ENCODE measurements at places on chromosomes 4 and X.

GRCh38 chr4:19807505-19807904, 444.2 kb upstream of the SLIT2 start:
- no peak for DNase-seq

DNA sequence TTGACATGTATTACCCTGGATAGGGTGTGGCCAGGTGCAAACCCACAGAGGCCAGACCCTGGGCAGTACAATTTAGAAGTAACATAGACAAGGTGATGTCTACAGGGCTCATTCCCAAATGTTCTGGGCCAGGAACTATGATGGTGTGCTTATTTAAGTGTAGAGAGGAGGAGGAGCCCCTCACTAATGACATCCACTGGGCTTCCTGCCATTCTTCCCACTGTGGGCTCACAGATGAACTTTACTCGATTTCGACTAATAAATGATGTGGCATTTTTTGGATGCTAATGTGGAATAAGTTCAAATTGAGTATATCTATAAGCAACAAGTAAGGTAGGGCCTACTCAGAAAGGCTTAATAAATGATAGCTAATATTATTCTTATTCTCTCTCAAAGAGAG, 280.9 kb upstream of the BOD1L1 start:
- no peak for DNase-seq

DNA sequence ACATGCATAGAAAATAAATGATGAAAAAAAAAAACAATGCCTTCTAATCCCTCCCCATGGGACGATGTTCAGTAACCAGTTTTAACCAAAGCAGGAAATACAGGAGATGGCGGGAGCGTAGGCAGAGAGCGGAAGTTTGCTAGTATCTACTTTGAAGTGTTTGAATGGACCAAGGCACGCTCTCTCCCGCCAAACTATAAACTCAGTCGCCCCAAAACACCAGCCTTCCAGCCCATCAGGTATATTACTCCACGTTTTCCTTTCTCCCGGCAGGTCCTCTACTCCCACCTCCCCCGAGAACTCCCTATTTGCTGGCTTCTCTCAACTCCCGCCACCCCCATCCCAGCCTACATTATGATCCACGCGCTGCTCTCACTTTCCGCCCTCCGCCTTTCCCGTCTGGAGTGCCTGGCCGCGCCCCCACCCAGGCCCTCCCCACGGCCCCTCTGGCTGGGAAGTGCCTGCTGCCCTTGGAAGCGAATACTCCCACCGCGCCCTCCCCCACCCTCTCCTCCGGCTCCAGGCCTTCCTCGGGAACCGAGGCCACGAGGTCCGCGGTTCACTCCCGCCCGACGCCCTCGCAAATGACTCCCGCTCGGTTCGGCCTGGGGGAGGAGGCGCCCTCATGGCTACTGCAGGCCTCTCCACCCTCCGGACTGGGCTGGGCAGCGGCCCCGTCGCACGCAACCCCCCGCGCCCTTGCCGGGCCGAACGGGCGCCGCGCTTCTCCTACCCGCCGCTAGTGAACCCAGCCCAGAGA, 723 bp downstream of the DHX15 start:
- peak; percentile 15 for DNase-seq

DNA sequence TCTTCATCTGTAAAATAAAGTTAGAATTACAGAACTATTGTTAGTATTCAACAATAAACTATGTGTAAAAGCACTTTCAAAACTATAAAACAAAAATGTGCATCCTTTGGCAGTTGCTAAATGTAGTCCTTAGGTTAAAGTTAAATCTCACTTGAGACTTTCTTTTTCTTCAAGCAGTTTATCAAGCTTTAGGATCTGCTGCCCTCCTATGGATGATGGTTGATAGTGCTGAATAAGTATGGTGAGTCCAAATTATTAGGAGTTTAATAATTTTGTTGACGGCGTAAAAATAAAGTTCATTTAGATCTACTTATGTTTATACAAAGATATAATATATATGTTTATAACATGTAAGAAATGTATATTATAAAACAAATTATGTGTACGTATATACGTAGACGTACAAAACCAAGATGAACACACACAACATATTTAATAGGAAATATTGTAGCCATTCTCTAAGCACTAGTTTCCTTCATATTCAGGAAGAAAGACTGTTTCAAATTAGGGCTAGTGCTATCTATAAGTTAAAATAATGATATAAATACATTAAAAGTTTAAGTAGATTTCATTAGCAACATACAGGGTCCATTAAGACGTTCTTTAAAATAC, 22.3 kb downstream of the UGT2A2 start:
- DNase-seq, result no peak

- DNase-seq, result no peak
Measured at GRCh38 chrX:52280812-52281211, 88.0 kb upstream of the XAGE2 start.

DNA sequence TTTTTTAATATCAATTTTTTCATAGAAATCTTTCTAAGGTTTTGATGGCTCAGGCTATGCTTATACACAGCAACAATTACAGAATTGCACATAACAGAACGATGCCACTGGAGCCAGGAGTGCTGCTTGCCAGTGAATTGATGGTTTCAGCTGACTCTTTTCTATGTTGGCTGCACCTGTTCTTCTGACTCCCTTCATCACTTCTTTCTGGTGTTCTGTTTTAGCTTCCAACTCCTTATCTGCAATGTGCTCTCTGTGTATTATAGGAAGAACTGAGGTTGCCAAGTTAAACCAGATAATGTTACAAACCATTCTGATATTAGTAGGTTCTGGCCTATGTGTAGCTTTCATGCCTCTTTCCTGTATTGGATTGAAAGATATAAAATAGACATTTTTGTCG, 11.6 kb upstream of the VEGFD start:
- no peak for DNase-seq

DNA sequence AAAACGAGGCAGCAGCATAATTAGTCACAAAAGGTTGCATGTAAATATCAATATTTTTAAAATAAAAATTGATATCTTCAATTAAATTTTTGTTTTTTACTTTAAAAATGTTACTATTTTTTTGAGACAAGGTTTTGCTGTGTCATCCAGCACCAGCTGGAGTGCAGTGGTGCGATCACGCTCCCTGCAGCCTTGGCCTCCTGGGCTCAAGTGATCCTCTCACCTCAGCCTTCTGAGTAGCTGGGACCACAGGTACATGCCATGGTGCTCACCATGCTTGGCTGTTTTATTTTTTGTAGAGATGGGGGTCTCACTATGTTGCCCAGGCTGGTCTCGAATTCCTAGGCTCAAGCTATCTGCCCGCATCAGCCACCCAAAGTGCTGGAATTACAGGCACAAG, 96.8 kb upstream of the FRAS1 start:
- DNase-seq, result no peak

GRCh38 chr4:135382280-135382959, 1180.8 kb upstream of the PABPC4L start:
- no peak for DNase-seq

- no peak for DNase-seq
Measured at GRCh38 chr4:17328141-17328815, 183.6 kb downstream of the QDPR start.

GRCh38 chr4:38366456-38366855, 297.5 kb upstream of the KLF3 start:
- no peak for DNase-seq

DNA sequence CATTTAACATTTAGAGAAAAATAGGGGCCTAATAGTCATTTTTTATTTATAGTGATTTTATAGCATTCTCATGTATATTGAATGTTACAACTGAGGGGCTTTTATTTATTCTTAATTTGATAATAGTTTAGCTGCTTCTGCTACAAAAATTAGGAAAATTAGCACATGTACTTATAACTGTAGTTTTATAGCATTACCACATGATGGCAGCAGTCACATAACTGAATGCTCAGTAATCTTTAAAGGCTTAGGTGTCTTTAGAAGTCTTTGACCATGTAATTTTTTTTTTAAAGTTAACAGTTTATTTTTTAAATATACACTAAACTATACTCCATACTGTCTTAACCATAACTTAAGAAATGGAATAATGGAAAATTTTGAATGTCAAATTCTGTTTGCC, 136.6 kb downstream of the STAG2 start:
- no peak for DNase-seq

DNA sequence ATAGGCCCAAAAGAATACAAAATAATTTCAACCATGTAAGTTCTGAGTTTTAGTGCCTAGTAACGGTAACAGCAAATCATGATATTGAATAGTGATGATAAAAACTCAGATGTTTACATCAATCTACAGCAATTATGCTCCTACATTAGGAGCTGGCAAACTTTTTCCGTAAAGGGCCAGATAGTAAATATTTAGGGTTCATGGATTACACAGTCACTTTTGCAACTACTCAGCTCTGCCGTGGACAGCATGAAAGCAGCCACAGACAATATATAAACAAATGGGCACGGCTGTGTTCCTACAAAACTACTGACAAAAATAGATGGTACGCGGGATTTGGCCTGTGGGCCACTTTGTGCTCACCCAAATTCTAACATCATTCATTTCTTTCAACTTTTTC, 167.8 kb upstream of the NAP1L5 start:
- DNase-seq, result no peak

DNA sequence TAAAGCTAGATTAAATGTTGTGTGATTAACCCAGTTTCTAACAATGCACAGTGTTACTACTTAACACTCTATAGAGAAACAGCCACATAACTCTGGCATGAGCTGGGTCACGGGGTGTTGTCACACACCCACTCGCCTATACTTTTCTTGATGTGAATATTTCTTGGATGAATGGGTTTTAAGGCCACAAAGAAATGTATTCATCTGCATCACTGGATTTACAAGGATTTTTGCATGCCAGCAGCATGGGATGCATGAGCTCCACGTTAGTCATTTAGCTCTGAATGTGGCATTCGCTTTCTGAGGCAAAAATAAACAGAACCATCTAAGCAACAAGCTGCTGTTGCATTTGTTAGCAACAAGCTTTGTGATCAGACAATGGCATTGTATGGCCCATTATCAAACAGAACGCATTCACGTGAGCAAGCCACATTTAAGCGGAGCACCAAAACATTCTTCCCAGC, 89.7 kb downstream of the LRP2BP start:
- no peak for DNase-seq

DNA sequence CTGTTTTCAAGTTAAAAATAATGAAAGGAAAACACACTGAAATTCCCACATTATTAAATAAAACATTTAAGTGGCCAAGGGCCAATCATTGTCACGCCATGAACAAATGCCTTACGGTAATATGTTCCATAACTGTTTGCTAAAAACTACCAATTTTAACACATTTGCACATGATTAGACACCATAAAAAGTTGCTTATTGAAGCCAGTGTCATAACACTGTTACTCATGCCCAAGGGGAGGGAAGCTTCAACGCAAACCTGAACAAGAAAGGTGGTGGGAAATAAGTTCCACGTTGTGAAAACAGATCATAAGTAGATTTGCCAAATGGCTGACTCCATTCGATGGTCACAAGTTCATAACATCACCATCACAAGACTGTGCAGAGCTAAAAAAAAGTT, 739.3 kb upstream of the FAM241A start:
- DNase-seq, result no peak

DNA sequence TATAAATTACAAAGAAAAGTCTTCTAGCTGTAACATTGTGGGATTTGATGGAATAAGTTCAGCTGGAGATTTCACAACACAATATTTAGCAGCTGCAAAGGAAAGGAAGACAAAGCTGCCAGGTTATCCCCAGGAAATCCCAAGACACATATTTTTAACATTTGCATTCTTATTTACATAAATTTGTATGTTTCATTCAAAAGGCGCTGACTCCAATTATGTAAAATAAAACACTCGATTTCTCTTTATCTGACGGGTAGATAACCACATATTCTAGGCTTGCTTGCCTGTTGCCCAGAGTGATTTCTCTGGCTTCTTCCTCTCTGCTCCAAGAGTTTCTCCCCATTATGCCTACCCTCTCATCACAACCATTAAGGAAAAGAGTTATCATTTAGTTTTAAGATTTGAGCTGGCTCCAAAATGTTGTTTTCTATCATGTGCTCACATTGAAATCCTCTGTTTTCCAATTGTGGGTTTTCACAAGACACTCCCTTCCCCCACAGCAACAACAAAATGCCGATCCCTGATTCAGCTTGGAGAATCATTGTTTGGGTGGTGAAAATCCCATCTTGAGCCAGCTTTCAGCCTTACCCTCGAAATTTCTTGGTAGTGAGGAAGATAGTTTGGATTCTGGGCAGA, 128.2 kb upstream of the RASGEF1B start:
- DNase-seq, result no peak

- no peak for DNase-seq
Measured at GRCh38 chrX:112677167-112677566, 2.6 kb downstream of the LHFPL1 start.

DNA sequence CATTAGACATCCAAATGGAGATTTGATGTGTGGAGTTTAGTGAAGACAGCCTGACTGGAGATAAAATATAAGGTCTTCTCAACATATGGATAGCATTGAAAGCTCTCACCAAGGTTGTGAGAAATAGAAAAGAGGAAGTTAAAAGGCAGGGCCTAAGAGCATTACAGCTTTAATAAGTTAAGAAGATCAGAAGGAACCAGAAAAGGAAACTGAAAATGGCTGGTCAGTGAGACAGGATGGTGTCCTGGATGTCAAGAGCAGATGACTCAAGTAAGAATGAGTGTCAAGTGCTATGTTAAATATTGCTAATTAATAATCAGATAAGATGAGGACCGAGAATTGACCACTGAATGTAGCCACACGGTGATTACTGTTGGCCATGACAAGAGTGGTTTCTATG, 642.9 kb downstream of the STPG2 start:
- peak; percentile 0 for DNase-seq

- DNase-seq, result no peak
Measured at GRCh38 chr4:48792348-48793006, 12.4 kb upstream of the FRYL start.

- no peak for DNase-seq
Measured at GRCh38 chr4:122086338-122087065, 65.6 kb upstream of the BLTP1 start.

DNA sequence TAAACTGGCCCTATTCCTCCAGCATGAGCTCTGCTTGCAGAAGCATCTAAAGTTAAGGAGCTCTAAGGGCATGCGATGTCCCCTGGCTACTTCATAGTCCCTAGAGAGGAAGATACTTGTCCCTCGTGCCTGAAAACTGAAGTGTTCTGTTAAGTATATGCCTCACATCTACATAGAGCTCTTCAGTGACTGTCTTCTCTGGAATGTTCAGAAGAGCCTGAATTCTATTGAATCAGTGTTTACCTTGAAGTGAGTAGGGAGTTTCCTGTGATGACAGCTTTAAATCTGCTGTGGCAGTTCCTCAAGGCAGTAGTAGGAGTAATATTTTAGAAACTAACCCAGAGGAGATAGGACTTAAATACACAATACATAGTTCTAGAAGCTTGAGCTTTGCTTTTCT, 111.2 kb downstream of the ZNF518B start:
- DNase-seq, result no peak

DNA sequence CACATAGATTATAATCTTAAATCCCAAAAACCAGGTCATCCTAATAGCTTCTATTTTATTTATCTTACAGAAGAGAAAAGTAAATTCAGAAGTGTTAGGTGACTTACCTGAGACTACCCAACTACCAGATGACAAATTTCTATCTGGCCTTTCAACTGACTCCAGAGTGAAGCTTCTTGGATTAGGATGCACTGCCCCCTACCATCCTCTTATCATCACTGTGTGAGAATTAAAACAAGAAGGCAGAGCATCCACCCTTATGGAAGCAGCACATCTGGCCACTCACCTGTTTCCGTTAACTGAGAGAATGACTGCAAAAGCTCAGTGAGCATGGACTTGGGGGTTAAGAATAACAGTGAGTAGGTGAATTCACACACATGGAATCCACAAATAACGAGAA, 502.6 kb upstream of the TECRL start:
- DNase-seq, result no peak

All from GM19239 (cell line).